Activated CD4-positive, alpha-beta T cell treated with anti-CD3 and anti-CD28 coated beads, Interleukin-2, amount 10 ng/mL, durations not matched to agents 24 days and 14 days (primary cell): ENCODE measurements at places on chromosomes 6 and 20. TPM values are rescaled to one million over a fixed set of nuclear protein-coding genes. Genes with fewer than 3 reads are reported as not detected.

GRCh38 chr6:134637282-134637681 is 312.6 kb downstream of the ALDH8A1 start:
- no peak for DNase-seq

TMEM170B gene
- 0.72 and 0.73 TPM in 2 replicates for total RNA-seq

- DNase-seq = no peak
Measured at GRCh38 chr6:168660400-168660945, 219.5 kb downstream of the SMOC2 start.

DNA sequence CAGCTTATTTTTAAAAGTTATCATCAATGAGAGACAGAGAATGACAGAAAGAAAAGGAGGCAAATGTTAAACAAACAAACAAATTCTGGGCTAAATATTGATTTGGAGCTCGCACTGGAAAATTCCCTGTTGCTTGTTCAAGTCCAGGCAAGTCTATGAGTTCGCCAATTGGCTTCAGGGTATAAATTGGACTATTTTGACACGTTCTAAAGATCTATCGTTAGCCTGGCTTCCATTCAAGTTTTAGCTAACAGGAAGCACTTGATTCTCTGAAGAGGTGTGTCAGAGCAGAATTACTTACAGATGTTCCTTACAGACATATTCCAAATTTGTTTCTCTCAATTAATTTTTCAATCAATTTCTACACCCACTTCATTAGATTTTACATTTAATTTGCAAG is 15.8 kb upstream of the RFPL4B start:
- no peak for DNase-seq

POM121L2 gene
- not detected in 2 replicates for total RNA-seq

MUCL3 gene
- not detected in 2 replicates for total RNA-seq

GRCh38 chr20:8414586-8415274 is 282.7 kb downstream of the PLCB1 start:
- no peak for DNase-seq

CAP2 gene
- total RNA-seq = not detected in 2 replicates

DNA sequence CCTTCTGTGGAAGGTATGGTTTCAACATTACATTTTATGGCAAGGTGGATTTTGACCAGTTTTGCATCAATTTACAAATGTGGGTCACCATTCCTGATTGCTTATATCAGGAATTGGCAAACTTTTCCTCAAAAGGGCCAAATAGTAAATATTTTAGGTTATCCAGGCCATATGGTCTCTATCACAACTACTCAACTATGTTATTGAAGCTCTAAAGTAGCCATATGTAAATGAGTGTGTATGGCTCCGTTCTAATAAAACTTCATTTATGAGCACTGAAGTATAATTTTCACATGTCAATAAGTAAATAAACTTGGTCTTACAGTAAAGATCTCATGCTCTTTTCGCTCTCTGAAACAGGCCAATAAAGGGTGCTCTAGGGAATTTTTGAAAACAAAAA is 362.7 kb upstream of the SASH1 start:
- DNase-seq = no peak

C20orf141 gene
- total RNA-seq = not detected in 2 replicates

GRCh38 chr20:64049878-64050260 is 430 bp upstream of the SOX18 start:
- DNase-seq = no peak

DNA sequence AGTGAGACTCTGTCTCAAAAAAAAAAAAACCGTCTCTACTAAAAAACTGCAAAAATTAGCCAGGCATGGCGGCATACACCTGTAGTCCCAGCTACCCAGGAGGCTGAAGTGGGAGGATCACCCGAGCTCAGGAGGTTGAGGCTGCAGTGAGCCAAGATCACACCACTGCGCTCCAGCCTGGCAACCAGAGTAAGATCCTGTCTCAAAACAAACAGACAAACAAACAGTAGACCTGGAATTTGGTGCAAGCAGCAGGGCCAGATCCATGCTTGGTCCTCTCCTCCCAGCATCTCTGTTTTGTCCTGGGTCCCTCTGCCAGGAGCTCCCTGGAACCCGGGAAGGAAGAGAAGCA is 11.6 kb downstream of the RIPOR3 start:
- no peak for DNase-seq

DNA sequence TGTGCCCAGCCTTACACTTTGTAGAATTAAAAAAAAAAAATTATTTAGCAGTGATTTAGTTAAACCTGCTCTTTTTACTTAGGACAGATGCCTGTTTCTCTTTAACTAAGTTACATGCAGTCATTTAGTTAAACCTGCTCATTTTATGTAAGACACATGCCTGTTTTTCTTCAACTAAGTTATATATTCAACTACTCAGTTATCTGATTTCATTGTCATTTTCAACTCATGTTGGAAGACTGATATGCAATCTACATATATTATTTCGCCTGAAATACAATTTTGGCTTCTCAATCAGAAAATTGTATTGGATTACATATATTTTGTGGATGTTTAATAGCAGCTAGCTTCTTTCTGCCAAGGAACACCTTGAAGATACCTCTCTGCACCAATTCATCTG is 171.1 kb downstream of the COL19A1 start:
- no peak for DNase-seq

DNA sequence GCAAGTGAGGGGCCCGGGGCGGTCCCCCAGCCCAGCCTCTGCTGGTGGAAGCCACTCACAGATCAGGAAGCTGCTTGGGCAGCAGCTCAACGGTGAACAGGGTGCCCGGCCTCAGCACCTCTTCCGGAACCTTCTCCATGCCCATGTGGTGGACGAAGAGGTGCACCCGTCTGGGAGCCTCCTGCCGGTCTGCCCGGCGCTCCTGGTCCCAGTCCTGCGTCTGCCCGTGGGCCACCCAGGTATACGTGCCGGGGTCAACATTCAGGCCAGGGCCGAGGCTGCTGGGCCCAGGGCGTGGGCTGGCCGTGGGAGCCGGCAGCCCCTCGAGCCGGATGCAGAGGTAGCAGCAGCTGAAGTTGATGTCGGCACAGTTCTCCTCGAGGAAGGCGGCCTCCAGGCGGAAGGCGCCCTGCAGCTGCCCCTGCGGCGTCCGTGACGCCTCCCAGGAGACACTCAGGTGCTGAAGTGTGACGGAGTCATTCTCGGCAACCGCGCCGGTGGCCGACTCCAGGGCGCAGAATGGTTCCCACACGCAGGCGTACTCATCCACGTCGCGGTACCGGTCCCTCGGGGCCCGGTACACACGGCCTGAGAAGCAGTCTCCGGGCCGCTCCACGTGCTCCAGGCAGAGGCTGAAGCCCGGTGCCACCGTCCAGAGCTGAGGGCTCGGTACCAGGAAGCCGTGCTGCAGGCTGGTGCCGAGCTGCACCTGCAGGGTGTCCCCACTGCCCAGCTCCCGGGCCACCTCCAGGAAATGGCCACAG is 8.7 kb downstream of the FNDC11 start:
- DNase-seq = no peak

THBD gene
- not detected in 2 replicates for total RNA-seq

- peak; percentile 81 for DNase-seq
Measured at GRCh38 chr20:17431621-17432364, 99.4 kb downstream of the BFSP1 start.

DNA sequence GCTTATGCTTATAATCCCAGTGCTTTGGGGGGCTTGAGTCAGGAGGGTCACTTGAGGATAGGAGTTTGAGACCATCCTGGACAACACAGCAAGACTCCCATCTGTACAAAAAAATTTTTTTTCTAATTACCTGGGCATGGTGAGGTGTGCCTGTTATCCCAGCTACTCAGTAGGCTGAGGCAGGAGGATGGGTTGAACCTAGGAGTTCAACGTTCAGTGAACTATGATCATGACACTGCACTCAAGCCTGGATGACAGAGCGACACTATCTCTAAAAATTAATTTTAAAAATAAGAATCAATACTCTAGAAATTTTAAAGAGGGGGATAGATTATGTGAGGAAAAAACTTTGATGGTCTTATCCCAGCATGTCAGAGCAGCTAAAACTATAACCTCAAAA is 44.1 kb downstream of the SLC23A2 start:
- no peak for DNase-seq

- DNase-seq = no peak
Measured at GRCh38 chr6:150936021-150936555, 70.6 kb downstream of the MTHFD1L start.

GRCh38 chr6:46221222-46221793 is 50.5 kb upstream of the ENPP5 start:
- peak; percentile 66 for DNase-seq

BCLAF1 gene
- total RNA-seq = 267 TPM in 2 replicates

DNA sequence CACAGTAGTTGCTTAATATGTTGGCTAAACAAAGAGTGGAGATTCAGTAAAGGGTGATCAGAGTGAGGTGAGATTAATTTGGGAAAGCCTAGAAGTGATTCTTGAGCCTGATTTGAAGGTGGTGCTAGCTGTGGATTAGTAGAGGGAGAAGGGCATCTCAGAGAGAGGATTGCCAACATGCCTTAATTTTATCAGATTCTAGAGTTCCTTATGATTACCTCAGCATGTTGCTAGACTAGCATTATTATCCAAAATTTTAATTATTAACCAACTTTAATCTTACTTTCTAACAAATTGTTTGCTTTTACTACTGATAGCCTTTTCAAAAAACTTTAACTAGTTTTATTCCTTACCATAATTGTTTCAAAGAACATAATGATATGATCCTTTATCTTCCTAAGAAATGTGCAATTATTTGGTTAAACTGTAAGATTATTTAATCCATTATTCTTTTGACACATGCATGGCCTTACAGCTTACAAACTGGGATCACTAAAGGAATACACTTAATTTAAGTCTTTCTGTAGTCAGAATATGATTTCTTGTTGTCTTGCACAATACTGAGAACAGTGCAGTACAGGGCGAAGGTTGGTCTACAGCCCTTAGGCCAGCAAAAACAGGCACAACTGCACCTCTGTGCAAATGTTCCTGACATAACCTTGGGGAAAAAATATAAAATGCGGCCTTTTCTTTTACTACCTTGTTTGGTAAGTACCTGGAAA is 88.9 kb downstream of the SLC16A10 start:
- no peak for DNase-seq

TRIM31 gene
- total RNA-seq = 0.09 TPM in 1 of 2 replicates, not detected in the other

GSTA3 gene
- total RNA-seq = not detected in 2 replicates

CALHM5 gene
- total RNA-seq = not detected in 2 replicates

DNA sequence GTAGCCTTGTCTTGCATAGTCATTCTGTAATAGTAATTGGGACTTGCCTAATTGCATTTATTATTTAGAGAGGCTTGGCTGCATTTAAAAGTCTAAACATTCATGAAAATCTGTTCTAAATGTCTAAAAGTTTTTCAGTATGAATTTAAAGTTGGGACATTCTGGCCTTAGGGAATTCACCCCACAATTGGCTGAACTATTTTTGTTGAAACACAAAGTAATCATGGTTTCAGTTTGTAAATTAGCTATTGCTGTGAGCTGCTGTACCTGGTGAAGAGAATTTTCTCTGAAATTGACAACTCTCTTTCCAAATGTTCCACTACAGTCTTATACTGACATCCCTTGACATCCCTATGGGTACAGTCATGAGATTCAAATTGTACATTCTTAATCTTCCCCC is 253.0 kb downstream of the FARS2 start:
- no peak for DNase-seq

- no peak for DNase-seq
Measured at GRCh38 chr6:148538261-148539190, 195.9 kb downstream of the SASH1 start.

DNA sequence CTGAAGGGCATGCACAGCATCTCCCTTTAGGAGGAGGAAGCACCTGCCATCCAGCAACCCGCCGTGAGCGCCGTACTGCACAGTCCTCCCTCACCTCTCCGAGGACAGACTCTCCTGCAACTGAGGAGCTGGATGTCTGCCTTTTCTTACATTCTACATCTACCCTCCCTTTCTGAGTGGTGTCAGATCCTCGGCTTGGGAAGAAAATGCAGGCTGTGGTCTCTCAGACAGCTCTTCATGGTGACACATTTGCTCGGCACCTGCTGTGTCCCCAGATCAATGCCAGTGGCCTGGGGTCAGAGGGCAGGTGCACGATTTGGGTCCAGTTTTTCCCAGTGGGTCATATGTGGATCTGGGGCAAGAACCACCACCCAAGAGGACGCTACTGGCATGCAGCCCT is 40.1 kb upstream of the BHLHE23 start:
- DNase-seq = no peak

DDAH2 gene
- 4.8 and 5.6 TPM in 2 replicates for total RNA-seq

DNA sequence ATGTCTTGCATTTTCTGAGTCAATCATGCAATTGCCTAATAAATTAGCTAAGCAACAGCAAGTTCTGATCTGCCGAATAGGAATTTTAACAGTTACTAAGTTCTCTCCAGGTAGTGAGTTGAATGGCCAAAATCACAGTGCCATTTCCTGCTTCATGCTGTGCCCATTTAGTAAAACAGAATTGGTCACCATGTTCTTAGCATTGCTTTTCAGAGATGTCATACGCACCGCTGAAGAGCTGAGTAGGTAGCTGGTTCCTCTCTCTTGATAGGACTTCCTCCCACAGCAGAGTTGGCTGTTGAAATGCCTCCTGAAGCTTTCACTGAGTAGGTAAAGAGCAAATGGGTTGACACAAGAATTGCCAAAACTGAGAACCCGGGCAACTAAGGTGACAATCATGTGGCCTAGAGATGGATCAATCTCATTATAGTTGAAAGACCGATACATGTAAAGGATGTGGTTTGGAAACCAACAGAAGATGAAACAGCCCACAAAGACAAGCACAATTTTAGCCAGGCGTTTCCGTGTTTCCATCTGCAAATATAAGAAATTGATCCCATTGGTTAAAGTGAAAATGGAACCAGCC is 57.1 kb upstream of the GJE1 start:
- no peak for DNase-seq

DNA sequence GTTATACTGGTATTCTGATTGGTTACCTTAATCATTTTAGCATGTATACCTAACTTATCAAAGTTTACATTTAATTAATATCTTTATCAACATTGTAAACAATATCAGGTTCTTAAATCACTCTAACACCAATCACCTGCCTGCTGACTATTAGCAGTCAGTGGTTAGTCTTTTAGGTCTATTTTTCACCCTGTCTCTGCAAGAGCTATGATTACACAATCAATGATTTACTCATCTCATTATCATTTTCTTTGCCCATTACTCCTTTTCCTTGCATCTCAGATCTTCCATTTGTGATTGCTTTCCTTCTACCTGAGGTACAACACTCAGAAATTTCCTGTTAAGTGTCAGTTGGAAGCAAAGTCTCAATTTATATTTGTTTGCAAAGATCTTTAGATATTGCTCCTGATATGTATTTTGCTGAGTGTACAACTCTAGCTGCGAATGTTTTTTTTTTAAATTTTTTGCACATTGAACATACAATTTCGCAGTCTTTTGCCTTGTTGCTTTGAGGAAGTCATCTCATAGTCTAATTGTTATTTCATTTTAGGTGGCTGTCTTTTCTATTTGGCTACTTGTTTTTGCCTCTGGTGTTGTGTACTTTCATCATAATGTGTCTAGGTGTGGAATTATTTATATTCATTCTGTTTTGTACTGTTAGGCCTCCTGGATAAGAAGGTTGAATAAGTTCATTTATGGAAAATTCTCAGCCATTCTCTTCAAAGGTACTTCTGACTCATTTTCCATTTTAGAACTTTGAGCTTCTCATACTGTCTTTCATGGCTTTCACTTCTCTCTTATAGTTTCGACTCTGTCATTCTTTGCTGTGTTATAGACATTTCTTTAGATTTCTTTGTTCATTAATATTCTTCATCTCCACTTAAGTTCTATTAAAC is 104.9 kb upstream of the CEP162 start:
- DNase-seq = no peak

GJA1 gene
- total RNA-seq = not detected in 2 replicates

GRCh38 chr6:169277619-169278018 is 24.0 kb upstream of the THBS2 start:
- DNase-seq = no peak

RBPJL gene
- total RNA-seq = not detected in 2 replicates

- no peak for DNase-seq
Measured at GRCh38 chr6:11478586-11478985, 59.0 kb upstream of the TMEM170B start.
